ENCODE measurements at places on chromosomes 12 and 14.

DNA sequence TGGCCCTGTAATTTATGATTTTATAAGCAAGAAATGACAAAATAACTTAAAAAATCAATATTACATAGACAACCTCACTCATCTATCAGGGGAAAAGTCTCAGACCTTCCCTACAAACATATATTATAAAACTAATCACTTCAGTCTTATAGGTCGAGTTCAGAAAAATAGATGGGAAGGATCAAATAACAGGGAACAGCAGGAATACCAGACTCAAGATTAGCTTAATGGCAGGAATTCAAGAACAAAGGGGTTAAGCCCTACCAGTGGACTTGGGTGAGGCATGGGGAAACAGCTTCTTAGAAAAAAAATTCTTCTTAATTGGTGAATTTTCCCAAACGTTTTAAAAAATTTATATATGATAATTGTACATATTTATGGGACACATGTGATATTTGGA is 51.6 kb upstream of the CRY1 start:
- no peak for DNase-seq

- DNase-seq = no peak
Observed at GRCh38 chr12:30783946-30784345, 29.2 kb upstream of the CAPRIN2 start.

- no peak for DNase-seq
Observed at GRCh38 chr12:93198086-93198485, 179.6 kb upstream of the NUDT4 start.

DNA sequence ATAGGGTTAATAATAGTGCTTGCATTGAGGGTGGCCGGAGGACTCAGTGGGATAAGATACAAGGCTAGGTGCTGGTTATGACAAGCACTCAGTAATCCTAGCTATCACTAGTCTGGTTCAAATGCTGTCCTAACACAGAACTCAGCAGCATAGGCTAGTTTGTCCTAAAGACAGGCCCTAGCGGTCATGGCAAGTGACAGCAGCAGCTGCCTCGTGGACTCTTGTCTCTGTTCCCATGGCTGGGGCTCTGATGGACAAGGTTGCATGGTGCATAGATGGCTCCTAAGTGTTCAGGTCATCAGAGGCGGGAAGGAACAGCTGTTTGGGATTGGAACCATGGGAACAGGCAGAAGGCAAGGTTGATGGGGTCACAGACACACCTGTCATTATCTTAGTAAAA is 42.4 kb upstream of the IGF1 start:
- DNase-seq = no peak

GRCh38 chr14:68937471-68938270 is 41.4 kb downstream of the ACTN1 start:
- DNase-seq = no peak

DNA sequence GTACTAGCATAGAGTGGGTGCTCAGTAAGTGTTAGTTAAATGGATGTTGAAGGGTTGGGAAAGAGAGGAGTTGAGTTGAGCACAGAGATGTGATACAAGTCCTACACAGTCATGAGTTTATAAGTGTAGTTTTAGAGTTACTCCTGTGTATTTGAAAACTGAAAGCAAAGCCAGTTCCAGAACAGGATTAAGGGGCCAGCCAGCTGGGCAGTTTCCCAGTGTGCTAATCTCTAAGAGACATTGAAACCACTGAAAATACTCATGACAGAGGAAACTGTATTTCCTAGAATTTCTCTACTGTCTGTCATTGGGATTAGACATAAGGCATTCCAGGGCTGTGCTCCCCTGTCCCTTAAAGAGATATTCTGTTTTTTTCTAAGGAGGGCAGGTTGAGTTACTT is 101.0 kb downstream of the DERA start:
- no peak for DNase-seq

GRCh38 chr12:57761391-57761998 is 5.4 kb downstream of the CYP27B1 start:
- DNase-seq = no peak

DNA sequence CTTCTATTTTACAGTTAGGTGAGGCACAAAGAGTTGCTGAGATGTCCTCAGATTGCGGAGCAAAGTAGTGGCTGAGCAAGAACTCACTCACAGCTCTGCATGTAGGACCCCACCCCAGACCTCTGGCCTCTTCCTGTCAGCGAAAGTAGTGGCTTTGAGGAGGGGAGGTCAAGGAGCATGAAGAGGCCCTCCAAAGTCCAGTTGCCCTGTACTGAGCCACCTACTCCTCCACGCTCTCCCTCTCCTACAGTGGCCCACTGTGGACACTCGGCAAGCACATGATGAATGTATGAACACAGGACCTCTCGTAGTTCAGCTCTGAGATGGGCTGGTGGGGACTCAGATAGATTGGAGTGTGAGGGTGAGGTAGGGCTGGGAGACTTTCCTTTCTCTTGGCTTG is 5.3 kb upstream of the PLEKHH1 start:
- no peak for DNase-seq

DNA sequence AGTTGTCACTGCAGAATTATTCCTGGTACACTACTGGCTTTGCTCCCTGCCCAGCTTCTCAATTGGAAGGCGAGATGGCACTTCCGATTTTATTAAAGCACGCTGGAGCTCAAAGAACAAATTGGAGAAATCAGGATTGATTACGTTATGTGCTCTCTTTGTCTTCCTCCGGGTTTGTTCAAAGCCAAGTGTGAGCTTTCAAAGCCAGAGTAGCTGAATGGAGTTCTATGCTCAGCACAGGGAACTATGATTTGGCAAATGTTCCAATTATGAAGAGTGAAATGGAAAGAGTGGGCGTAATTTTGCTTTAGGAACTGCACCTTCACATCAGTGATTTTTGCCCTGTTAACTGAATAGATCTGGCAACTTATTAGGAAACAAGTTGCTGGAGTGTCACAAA is 72.4 kb downstream of the FLRT2 start:
- DNase-seq = no peak

- DNase-seq = no peak
Observed at GRCh38 chr12:62632411-62632918, 165.8 kb downstream of the MON2 start.

GRCh38 chr14:94304243-94304642 is 11.2 kb upstream of the SERPINA10 start:
- no peak for DNase-seq

DNA sequence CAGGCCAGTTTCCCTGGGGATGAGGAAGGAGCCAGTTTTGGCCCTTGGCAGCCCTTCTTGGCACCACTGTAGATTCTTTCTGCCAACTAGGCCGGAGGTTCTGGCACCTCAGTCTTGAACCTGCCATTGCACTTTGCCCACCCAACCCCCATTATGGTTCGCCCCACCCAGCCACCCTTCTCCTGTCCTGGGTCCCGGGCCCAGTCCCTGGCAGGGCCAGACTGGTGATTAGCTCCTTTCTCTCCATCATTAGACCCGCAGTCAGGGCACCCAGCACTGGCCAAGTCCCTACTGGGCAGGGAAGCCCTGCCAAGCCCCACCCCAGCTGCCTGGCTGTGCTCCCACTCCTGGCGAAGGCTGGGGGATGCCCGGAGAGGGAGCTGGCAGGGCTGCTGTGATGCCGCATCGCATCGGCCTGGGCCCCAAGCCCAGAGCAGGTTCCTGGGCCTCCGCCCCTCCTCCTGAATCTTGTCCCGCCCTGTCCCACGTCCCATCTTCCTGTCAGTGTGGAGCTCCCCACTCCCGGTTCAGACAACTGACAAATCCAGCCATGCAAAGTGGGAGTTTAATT is 9.8 kb downstream of the FAM222A start:
- DNase-seq = no peak

DNA sequence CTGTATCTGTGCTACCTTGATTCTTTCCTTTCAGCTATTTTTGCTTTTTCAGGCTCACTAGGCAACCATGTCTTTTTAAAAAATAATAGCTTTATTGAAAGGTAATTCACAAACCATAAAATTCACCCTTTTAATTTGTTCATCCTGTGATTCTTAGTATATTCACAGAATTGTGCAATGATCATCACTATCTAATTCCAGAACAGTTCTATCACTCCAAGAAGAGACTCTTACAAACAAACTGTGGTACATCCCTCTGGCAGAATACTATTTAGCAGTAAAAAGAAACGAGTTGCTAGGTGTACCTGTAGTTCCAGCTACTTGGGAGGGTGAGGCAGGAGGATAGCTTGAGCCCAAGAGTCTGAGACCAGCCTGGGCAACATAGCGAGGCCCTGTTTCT is 14.8 kb downstream of the CREBL2 start:
- DNase-seq = no peak

DNA sequence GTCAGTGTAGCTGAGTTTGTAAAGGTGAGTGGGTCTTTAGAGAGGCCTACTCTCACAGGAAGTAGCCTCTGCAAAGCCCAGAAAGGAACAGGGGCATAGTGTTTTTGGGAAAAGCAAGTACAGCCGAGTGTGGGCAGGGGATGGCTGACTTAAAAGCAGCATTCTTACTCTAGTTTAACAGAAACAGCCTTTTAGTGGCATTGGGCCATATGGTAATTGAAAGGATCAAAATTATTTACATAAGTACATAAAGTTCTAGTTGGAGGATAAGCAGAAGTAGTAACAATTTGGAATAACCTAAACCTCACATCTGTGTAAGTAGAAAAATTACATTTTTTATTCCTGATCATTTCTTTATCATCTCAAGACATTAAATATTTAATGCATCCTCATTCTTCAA is 49.1 kb downstream of the RASSF8 start:
- no peak for DNase-seq

GRCh38 chr14:88029500-88029899 is 24.6 kb downstream of the GPR65 start:
- no peak for DNase-seq

GRCh38 chr12:6630736-6631135 is 5.0 kb downstream of the LPAR5 start:
- DNase-seq = no peak

DNA sequence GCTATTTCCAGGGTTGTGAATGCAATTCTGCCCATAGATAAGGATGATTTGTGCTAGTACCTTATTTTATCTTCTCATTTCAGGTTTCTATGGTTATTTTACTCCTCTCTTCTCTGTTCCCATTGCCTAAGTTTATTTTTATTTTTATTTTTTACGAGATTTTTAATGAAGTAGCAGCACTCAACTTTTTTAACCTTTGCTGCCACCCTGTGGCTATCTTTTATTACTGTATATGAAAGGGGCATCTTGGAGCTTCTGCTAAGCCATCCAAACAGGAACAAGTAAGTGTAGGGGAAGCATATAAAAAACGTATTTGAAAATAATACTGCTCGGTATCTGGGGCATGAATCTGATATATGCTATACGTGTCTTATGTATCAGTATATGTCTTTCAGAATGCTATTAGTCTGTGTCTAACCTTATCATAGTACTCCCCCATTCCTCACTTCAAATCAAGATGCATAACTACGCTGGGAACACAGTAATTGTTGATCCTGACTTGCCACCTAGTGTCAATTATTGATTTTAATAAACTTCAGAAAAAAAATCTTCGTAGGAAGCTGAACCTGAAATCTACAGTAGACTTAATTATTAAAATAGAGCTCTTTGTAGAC is 60.3 kb downstream of the KLRG1 start:
- no peak for DNase-seq

DNA sequence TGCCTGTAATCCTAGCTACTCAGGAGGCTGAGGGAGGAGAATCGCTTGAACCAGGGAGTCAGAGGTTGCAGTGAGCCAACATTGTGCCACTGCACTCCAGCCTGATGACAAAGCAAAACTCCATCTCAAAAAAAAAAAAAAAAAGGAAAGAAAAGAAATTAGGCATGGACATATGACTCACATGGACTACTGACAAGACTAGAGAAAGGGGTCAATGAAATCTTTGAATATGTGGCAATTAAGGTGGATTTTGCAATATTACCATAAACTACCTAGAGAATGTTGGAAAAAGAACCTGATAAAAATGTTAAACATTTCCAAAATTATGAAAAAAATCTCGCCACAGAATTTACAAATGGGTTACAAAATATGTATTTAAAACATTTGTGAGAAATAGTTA is 873.6 kb downstream of the C12orf50 start:
- no peak for DNase-seq

DNA sequence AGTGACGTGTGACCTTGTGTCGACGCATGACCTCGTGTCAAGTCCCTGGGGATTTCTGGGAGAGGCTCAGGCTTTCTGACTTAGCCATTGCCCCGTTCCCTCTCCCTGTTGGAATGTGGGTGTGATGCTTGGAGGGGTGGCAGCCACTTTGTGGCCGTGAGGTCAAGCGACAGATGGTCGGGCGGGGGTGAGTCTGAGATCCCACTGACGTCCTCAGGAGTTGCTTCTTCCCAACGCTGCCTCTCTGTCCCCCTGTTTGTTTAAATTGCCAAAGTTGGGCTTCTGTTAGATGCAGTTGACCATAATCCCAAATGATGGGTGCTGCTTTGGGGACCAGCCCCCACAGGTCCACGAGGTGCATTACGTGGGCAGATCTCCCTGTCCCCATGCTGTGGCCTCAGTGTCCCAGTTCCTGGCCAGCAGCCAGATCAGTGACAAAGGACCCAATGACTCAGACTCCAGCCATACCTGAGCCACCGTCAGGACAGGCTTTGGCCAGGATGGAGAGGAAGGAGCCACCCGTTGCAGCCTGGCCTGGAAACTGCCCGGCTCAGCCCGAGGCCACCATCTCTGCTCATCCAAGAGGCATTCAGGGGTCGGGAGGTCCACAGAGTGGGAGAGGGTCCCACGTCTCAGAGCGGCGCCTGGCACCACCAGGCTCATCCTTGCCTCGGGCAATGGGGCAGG is 34.4 kb upstream of the GALNT9 start:
- no peak for DNase-seq

DNA sequence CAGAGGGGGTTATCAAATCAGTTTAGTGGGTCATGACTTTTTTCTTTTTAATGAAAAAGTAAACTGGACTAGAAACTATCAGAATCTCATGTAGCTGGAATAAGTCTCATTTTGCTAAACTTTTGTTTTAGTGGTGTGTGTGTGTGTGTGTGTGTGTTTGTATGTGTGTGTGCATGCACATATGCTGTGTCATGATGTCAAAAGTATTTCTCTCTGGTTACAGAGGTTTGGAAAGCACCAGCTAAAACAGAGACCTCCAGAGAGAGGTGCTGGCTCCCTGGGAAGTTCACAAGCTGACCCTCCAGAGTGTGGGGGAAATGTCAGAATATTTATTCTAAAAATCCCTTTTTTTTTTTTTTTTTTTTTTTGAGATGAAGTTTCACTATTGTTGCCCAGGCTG is 114.7 kb downstream of the LGMN start:
- DNase-seq = no peak

GRCh38 chr12:101891462-101891971 is 14.1 kb downstream of the DRAM1 start:
- DNase-seq = peak; percentile 85

DNA sequence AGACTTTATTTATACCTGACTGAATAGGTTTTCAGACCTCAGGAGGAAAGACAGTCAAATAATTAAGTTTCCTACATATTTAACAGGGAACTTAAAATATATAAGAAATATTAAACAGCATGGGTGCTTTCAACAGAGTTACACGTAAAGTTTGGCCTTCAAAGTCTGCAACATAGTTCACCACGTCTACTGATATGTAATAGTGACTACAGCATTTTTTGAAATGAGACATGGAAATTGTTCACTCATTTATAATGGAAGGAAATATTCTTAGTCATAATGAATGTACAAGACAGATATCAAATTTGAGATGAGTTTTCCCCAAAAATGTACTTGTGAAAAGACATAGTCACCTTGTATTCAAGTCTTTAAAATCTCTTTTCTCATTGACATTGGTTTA is 56.7 kb upstream of the KCNMB4 start:
- DNase-seq = no peak

- DNase-seq = no peak
Observed at GRCh38 chr12:10551375-10551774, 45.7 kb downstream of the EIF2S3B start.
